Left forelimb (tissue), 1 donor: ENCODE measurements at places on chromosomes 7 and 10.

DNA sequence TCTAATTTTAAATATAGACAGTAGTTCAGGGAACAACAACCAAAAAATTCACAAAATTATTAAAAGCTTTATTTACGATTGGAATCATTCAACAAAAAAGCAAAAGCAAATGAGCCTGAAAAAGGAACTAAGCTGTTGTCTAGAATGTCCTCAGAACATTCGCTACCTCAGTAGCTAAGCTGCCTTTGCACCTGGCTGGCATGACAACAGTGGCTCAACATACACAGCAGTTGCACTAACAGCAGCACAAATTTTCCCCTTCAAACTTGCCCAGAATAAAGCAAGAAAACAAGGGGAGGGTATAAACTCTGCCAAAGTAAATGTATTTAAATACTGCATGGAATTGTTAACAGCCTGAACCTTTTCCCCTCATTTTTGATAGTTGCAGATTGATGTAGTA, 70.4 kb upstream of the GRID1 start:
- no peak for DNase-seq

- DNase-seq: no peak
These were observed 3.3 kb downstream of the NPS start for GRCh38 chr10:127552446-127552845.

DNA sequence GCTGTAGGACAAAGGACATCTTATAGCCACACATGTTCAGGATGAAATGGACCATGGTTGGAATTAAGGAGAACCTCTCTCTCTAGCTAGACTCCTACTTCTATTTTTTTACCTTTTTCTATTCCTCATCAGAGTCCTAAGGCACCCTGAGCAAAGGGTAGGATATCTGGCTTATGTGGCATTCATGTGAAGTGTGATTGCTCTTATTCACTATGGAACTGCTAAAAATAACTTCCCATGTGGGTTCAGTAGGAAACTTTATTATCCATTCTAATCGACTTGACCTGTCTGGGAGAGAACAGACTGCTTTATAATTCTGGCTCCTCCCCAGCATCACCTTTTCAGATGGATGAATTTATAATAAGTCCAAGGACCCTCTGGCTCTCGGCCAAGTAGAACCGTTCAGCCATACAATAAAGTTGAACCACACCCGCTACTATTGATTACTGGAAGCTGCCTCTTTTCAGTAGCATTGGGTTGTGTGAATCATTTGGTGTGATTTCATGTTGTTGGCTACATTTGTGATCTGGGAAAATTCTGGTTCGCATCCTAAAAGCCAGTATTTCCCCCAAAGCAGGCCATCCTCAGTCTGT, 117.5 kb downstream of the NRF1 start:
- no peak for DNase-seq

DNA sequence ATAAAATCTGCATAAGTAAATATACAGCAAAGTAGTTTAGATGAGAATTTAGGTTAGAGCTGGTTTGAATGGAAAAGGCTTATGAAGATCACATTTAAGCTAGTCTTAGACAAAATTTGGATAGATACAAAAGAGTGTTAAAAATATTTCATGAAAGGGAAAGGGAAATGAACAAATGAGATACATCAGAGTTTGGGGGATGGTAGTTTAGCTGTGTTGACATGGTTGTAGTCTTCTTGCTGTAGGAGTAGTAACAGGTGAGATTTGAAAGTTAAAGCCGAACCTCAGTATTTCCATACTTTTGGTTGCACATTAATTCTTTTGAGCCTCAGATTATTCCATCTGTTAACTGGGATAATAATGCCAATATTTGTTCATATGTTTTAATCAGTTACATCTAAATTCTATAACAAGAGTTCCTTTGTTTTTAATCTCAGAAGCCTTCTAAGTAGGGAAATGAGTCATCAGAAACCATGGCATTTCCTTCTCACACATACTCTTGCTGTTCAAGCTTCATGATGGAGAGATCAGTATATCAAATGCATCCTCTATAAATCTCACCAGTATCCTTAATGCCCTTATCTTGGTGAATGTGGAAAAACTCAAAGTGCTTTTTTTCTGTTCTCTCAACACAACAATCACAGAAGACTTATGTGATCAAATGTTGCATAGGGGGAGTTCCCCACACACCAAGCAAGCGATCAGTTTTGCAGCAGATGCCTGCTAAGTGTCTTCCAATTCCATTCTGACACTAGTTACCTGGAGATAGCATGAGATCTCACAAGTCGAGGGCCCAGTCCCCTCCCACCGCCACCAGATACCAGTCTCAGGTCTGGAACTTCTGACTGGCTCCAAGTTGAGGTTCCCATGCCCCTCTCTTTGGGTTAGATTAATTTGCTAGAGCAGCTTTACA, 84.7 kb downstream of the MAPK8 start:
- DNase-seq: no peak

- DNase-seq: peak; percentile 45
These were observed 49.9 kb upstream of the MGMT start for GRCh38 chr10:129416956-129417765.

DNA sequence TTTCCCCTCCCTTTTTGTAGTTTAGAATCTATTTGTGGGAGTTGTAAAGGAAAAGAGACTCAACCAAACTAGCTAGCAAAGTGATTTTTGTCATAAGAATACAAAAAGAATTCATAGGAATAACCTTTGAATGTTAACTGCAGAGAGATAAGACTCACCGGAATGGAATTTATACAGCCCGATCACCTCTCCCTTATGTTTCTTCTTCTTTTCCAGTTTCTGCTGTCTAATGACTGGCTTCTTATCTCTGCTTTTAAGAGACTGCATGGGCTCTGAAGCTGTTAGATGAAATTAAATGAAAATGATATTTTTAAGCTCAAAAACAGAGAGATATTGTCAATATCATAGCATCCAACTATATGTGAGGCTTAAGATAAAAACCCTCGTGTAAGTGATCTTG, 1095.9 kb downstream of the REEP3 start:
- DNase-seq: no peak

- DNase-seq: no peak
These were observed 57.2 kb downstream of the DDC start for GRCh38 chr7:50507898-50508470.

- DNase-seq: no peak
These were observed 502.2 kb downstream of the PLXNA4 start for GRCh38 chr7:132073920-132074589.

- DNase-seq: no peak
These were observed 85.1 kb upstream of the FAM20C start for GRCh38 chr7:107233-107632.

- no peak for DNase-seq
These were observed 4.2 kb downstream of the CYP26A1 start for GRCh38 chr10:93077860-93078337.

GRCh38 chr10:11023009-11023953, 5.6 kb downstream of the CELF2 start:
- DNase-seq: no peak

DNA sequence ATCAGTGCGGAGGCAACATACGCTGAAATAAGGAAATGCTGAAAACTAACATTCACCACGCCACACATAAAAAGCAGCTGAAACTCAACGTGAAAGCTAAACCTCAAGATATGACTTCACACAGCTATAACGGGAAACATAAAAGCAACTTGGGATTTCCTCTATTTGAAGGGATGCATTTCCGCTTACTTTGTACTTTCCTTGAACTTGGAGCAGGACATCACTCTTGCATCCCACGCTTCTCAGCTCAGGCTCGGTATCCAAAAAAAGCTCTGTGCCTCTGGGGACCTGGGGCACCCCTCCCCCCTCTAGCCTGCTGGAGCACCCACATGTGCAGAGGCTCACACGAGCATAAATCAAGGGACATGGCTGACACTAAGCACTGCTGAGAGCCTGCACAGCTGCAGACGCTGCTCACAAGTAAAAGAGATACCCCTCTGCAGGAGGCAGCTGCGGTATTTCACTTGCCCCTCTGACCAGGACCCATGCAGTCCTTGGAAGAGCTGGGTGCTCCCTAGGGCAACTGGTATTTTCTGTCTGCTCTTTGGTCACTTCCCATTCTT, 34.2 kb downstream of the PARD3 start:
- peak; percentile 76 for DNase-seq

GRCh38 chr10:112815269-112816032, 134.6 kb upstream of the TCF7L2 start:
- DNase-seq: no peak

- DNase-seq: peak; percentile 91
These were observed at the start of gene PARP12 for GRCh38 chr7:140062528-140063299. PARP12 (minus strand) TSS chr7:140062951; CDS start chr7:140062847, 104 bp downstream.

- no peak for DNase-seq
These were observed 383 bp upstream of the R3HCC1L start for GRCh38 chr10:98134117-98134430.

GRCh38 chr10:45421221-45422097, 47.4 kb downstream of the ALOX5 start:
- peak; percentile 57 for DNase-seq

DNA sequence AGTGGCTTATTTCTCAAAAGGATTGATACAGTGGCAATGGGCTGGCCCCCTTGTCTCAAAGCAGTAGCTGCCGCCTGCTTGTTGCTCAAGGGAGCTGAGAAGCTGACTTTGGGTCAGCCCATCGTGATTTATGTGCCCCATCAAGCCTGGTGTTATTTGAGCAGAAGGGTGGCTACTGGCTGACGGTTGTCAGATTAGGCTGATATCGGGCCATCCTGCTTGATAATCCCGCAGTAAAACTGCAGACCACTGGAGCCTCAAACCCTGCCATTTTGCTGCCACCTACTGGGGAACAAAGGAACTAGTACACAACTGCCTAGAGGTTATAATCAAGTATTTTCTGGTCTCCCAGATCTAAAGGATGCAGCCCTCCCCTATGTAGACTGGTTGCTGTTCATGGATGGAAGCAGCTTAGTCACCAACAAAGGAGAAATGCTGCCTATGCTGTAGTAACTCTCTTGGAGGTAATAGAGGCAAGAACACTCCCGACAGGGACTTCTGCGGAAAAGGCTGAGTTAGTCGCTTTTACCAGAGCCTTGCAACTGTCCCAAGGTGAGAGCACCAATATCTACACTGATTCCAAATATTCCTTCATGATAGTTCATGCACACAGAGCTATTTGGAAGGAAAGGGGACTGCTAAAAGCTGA, 65.9 kb upstream of the ZNF92 start:
- peak; percentile 71 for DNase-seq

DNA sequence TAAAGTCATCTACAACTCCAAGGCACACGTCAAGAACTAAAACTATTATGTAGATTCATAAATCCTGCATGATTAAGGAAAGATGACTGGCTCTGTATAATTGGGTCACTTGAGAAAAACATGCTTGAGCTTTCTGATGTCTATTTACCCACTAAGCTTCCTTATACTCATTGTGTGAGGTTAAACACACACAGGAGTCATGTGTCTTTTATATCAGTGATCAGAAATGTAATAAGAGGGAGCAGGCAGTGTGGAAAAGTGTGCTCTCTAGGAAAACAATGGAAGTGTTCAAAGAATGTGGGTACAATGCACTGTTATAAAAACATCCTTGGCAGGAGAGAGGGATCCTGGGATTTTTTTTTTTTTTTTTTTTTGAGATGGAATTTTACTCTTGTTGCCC, 108.6 kb upstream of the ARID5B start:
- no peak for DNase-seq

GRCh38 chr7:44143646-44144250, 2.6 kb upstream of the MYL7 start:
- peak; percentile 57 for DNase-seq

DNA sequence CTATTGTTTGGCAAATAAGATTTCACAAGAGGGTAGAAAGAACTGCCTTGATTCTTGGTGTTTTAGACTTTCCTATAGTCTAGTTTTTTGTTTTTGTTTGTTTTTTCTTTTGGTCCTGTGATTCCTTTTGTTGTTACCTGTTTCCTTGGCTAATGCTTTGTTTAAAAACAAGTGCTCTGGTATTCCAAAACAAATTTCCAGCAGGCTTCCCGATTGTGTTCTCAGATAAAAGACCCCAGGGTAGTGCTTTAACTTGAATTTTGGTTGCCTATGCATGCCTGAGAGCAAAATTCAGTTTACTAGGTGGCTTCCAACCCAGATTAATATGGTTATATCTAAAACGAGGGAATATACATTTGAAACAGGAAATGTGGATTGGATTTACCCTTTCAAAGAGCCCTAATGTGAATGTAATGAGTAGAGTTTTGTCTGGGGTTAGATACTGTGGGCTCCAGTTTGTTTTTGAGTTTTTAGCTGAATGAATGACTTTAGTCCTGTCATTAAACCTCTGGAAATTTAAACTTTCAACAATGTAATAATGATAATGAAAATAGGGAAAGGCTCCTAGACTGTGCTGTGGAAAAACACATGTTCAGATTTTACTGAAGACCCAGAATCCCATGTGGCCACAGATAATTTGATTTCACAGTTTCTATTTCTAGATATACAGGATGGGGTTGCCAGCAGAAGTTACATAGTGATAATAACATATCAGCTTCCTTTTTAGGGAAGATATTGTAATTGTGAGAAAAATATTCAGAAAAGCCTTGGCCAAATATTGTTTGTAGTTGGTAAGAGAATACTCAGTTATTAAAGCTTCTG, 23.9 kb downstream of the AUTS2 start:
- DNase-seq: no peak

DNA sequence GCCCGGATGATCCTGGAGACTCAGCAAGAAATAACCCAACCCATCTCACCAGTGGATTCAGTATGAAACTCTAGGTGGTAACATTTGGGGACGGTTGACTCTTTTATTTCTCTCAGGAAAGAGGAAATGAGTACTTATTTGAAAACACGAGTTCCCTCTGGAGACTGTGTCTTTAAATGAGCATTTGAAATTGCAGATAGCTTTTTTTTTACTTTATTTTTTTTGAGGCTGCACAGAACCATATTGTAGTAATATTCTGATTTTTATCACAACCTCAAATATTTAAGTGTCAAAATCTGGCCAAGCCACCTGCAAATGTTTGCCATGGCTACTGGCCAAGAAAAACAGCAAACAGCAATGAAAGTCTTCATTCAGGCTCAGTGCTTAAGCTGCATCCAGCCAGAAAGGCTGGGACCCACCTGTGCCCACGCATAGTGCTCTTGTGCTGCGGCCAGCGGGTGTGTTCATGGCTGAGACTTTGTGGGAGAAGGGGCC, 160.8 kb downstream of the CREB5 start:
- DNase-seq: no peak

GRCh38 chr7:129792721-129793120, 160.0 kb downstream of the UBE2H start:
- DNase-seq: no peak

DNA sequence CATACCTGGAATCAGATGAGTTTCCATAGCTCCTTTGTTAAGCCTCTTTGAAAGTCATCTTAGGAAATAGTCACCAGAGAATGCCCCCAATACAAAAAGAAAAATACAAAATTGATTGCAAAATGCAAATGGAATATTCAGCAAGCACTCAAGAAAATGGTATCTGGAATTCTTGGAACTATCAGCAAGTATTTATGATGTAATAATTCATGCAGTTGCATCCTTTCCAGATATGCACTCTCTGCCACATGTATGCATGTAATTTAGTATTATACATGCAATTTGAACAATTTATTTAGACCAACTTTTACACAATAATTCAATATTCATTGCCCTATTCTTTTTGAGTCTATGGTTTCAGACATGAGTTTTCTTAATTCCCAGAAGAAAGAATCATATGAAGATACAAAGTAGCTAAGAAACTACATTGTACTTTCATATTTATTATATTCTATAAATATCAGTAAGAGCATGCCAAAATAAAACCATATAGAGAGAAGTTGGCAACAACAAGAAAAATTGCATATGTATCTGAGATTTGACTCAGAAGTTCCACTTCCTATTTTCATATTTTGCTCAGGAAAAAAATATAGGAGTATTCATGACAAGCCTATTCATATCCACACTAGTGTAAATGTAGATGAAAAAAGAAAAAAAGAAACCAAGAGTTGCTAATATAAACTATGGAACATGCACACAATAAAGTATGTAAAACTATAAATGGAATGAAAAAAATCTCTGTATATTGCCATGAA, 338.5 kb downstream of the SEMA3D start:
- DNase-seq: no peak
